ENCODE measurements at places on chromosomes 1 and 21. TPM values are rescaled to one million over a fixed set of nuclear protein-coding genes. Genes with fewer than 3 reads are reported as not detected.

DNA sequence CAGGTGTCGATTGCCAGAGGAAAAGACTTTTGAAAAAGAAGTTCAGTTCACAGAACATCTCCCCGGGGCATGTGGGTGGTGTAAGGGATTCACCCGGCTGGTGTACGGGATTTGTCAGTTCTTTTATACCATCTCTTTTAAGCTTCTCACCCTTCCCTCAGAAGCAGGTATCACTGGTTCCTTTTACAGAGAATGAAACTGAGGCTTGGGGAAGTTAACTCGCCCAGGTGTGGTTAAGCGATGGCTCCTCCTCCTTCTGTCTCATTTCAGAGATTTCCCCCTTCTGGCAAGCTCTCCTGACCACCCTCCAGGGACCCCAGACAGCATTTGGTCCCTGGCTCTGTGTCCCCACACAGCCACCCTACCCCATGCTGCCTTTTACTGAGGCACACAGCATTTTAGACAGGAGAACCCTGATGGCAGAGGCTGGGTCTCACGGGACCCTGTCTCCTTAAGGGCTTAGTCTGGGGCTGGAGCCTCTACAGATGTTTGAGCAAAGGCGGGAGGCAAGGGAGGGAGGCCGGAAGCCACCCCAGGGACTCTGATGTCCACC lies 2.8 kb upstream of the ECE1 start:
- H3K27me3 ChIP-seq: no peaks in the 10 kb centered on the region
- no peaks in the 10 kb centered on the region for H3K36me3 ChIP-seq
- peak overlapping the region; percentile 72 for H3K4me3 ChIP-seq
- peaks cover 67% of the 10 kb centered on the region for H3K4me1 ChIP-seq
- DNase-seq: peak; percentile 85

- no peaks in the 10 kb centered on the region for H3K27me3 ChIP-seq
- peaks cover 23% of the 10 kb centered on the region for H3K4me1 ChIP-seq
- H3K36me3 ChIP-seq: no peaks in the 10 kb centered on the region
These were observed 26.2 kb upstream of the SAMSN1 start for GRCh38 chr21:14572204-14572780.

The FCRL2 gene
- total RNA-seq: 0.36 TPM

GRCh38 chr1:219312967-219313366 lies 139.3 kb downstream of the LYPLAL1 start:
- H3K4me3 ChIP-seq: no peak overlapping the region
- no peak overlapping the region for H3K27ac ChIP-seq
- no peaks in the 10 kb centered on the region for H3K36me3 ChIP-seq

The C4BPB gene
- total RNA-seq: 0.40 TPM

GRCh38 chr1:154856544-154856943 lies 13.5 kb downstream of the KCNN3 start:
- no peaks in the 10 kb centered on the region for H3K27me3 ChIP-seq
- DNase-seq: no peak
- H3K36me3 ChIP-seq: no peaks in the 10 kb centered on the region
- peak overlapping the region; percentile 84 for H3K4me3 ChIP-seq
- peaks cover 45% of the 10 kb centered on the region for H3K4me1 ChIP-seq

The CADM3 gene
- not detected for total RNA-seq

The PKNOX1 gene
- 13.3 TPM for total RNA-seq

- peaks cover 4% of the 10 kb centered on the region for H3K4me1 ChIP-seq
- DNase-seq: no peak
- no peak within 1 kb of the TSS for H3K27ac ChIP-seq
These were observed at the start of gene KCNQ4 for GRCh38 chr1:40783001-40783905. Gene KCNQ4, plus strand, starts transcription at chr1:40783787. Its CDS starts 307 bp downstream, at chr1:40784094.

DNA sequence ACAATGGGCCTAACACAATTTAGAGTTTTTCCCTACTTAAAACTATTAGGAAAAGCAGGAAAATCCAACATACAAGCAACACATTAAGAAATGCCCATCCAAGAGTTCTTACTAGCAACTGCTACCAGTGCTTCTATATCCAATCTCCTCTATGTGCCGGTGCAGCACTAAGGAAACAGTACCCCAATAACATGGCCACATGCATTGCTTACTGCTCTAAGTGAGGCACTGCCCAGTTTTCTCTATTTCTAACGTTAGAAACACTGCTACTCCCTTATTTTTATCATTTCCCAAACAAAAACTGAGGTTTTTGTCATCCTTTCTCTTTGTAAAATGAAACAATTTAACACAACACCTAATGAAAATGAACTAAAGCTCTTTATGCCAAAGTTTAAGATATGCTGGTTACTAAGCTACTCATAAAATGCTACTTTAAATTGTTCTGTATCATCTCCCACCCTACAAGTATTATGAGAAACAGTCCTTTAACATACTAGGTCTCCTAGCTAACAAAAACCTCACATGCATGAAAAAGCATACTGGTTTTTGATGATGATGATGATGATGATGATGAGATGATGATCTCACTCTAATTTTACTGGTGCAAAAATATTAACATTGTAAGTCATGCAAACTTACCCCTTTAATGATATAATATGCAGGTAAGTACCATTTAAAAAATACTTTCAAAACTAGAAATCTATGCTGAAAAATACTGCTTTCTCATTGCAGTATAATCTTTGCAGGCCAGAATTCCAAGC lies 90.7 kb upstream of the TTC39A start:
- no peaks in the 10 kb centered on the region for H3K4me1 ChIP-seq
- H3K36me3 ChIP-seq: peaks cover 16% of the 10 kb centered on the region
- no peaks in the 10 kb centered on the region for H3K27me3 ChIP-seq
- no peak for DNase-seq
- no peak overlapping the region for H3K27ac ChIP-seq

DNA sequence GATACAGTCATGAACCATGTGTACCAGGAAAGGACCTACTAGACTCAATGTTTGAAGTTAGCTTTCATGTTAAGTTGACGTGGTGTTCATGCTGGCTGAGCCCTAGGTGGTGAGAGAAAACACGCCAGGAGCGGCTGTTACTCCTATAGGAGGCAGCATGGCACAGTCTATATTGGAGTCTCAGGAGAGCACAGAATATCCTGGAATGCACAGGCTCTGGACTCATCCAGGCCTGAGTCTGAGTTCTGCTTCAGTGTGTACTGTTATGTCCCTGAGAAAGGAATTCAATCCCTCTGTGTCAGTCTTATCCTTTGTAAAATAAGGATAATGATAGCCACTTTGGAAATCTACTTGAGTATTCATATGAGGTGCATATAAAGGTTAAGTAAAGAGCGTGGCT lies 41.2 kb downstream of the DPT start:
- no peak for DNase-seq
- H3K36me3 ChIP-seq: no peaks in the 10 kb centered on the region

The ITGB2 gene
- 172 TPM for total RNA-seq

The ATP1A2 gene
- total RNA-seq: not detected

DNA sequence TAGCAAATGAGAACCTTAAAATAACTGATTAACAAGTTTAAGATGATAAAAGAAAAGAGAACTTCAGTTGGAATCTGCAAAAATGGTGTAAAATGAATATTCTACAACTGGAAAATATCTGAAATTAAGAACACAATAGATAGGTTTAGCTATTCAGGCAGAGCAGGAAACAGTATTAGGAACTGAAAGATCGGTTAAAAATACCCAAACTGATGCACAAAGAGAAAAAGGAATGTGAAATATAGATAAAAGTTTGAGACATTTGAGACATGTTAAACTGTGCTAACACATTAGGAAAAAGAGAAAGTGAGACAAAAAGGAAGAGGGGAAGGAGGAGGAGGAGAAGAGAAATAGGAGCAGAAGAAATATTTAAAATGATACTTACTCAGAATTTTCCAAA lies 12.1 kb downstream of the CD55 start:
- peaks cover 47% of the 10 kb centered on the region for H3K4me1 ChIP-seq
- H3K36me3 ChIP-seq: 0 out of 2 replicates have a peak, but pooled peaks cover 1% of the 10 kb centered on the region
- H3K27ac ChIP-seq: peak overlapping the region; percentile 54

The EFNA1 gene
- not detected for total RNA-seq

DNA sequence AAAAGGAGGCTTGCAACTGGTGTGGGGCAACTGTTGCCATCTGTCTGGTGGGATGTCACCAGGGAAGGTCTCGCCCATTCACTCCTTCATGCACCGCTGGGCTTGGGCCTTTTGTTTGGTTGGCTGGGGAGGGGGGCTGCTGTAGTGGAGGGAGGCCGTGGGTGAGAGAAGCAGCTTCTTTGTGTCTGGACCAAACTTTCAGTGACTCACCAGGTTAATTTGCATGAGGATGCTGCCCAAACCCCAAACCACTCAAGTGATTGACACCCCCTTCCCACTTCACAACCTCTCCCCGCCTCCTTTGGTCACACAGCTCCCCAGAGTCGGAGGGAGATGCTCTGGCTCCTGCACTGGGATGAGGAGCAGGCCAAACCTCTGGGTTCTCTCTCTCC lies 19.7 kb downstream of the BTG2 start:
- peak overlapping the region; percentile 98 for H3K27ac ChIP-seq
- peaks cover 82% of the 10 kb centered on the region for H3K4me1 ChIP-seq
- H3K4me3 ChIP-seq: peak overlapping the region; percentile 58
- peak; percentile 94 for DNase-seq

GRCh38 chr1:212488436-212489283 lies 55.9 kb downstream of the NENF start:
- DNase-seq: no peak
- H3K36me3 ChIP-seq: no peaks in the 10 kb centered on the region
- no peak overlapping the region for H3K4me3 ChIP-seq
- H3K4me1 ChIP-seq: no peaks in the 10 kb centered on the region

GRCh38 chr21:42829954-42830353 lies 49.4 kb downstream of the WDR4 start:
- no peak for DNase-seq
- no peak overlapping the region for H3K27ac ChIP-seq
- no peaks in the 10 kb centered on the region for H3K36me3 ChIP-seq
- peaks cover 3% of the 10 kb centered on the region for H3K4me1 ChIP-seq
- H3K4me3 ChIP-seq: no peak overlapping the region

DNA sequence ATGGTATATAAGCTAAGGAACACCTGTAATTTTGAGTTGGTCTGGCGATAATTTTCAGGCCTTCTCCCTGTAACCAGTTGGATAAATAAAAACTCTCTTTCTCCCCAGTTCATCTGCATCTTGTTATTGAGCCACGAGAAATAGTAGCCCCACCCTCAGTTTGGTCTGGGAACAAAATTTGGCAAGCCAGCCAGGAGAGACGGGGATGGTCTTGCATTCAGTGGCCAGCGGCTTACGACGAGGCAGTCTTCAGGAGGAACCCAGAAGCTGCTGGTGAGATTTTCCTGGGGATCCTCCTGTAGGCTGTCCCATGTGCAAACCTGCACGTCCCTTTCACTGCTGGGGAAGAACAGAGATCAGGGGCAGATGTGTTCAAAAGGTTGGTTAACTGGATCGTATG lies 174.6 kb downstream of the PLA2G4A start:
- H3K36me3 ChIP-seq: no peaks in the 10 kb centered on the region
- no peak overlapping the region for H3K4me3 ChIP-seq
- no peak overlapping the region for H3K27ac ChIP-seq
- DNase-seq: no peak

- H3K4me3 ChIP-seq: no peak overlapping the region
- H3K36me3 ChIP-seq: peaks cover 4% of the 10 kb centered on the region
- H3K27ac ChIP-seq: no peak overlapping the region
- DNase-seq: no peak
These were observed 26.3 kb downstream of the CLIC4 start for GRCh38 chr1:24771574-24771973.

GRCh38 chr1:10544239-10544638 lies 69.5 kb downstream of the PEX14 start:
- no peak overlapping the region for H3K27ac ChIP-seq
- no peaks in the 10 kb centered on the region for H3K4me1 ChIP-seq
- peaks cover 4% of the 10 kb centered on the region for H3K36me3 ChIP-seq
- no peak for DNase-seq

DNA sequence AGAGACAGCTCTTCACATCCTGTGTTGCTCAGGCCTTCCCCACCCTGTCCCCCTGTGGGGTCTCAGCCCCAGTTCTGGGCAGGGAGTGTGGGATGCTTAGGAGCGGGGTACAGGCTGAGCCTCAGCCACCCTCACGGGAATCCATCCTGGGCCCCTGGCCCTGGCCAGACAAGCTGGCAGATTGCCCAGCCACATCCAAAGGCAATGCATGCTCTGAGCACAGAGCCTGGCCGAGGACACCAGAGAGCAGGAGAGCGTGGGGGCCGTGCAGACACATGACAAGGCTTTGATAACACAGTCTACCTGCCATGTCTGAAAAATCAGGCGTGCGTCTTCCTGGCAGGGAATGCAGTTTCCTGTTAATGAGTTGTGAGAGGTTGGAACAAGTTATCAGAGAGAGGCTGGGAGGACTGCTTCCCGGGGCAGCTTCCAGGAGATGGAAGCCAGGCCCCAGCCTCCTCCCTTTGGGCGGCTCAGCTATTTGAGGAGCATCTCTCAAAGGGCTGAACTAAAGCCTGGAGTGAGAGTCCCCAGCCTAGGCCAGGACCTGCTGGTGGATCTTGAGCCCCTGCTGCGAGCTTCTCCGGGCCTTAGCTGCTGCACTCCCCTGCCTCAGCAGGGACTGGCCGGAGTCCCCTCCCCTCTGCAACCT lies 72.2 kb upstream of the SELENON start:
- no peak overlapping the region for H3K27ac ChIP-seq
- no peak overlapping the region for H3K4me3 ChIP-seq
- H3K27me3 ChIP-seq: peaks cover under 1% of the 10 kb centered on the region
- peaks cover 5% of the 10 kb centered on the region for H3K4me1 ChIP-seq
- no peaks in the 10 kb centered on the region for H3K36me3 ChIP-seq

The PTCH2 gene
- 0.96 TPM for total RNA-seq

The GPBP1L1 gene
- total RNA-seq: 78.9 TPM

DNA sequence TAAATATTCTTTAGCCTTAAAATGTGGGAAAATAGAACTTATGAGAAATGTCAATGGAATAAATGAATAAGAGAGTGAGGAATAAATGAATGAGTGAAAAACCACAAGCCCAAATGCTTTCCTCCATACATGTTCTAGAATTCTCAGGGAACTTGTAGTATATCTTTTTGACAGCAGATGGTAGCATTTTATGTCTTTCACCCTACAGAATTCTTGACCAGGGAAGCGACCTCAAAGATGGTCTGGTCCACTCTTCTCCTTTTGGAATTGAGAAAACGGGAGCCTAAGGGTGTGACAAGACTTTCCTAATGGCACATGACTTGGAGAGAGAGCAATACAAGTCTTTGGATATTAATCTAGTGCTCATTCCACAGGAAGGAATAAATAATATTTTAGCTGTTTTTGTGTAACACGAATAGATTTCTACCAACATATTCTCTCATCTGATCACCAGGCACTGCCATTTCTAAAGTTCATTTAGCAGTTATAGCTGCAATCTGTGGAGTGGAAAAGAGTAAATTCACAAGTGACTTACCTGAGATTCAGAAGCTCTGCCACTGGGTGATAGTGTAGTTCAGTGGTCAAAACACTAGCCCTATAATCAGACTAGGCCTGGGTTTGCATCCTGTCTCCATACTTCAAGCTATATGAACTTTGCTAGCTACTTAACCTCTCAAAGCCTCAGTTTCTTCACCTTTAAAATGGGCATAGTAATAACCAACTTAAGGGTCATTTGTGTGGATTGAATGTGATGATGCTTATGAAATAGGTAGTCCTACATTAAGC lies 15.0 kb upstream of the F5 start:
- no peak overlapping the region for H3K4me3 ChIP-seq
- peaks cover 10% of the 10 kb centered on the region for H3K4me1 ChIP-seq
- peak; percentile 52 for DNase-seq
- H3K27me3 ChIP-seq: no peaks in the 10 kb centered on the region

- DNase-seq: no peak
- no peaks in the 10 kb centered on the region for H3K36me3 ChIP-seq
- H3K4me3 ChIP-seq: no peak overlapping the region
These were observed 443.0 kb upstream of the RUNX1 start for GRCh38 chr21:35491920-35492678.

Measured in GM12878 (cell line).